ENCODE measurements at places on chromosomes 13 and 19.

DNA sequence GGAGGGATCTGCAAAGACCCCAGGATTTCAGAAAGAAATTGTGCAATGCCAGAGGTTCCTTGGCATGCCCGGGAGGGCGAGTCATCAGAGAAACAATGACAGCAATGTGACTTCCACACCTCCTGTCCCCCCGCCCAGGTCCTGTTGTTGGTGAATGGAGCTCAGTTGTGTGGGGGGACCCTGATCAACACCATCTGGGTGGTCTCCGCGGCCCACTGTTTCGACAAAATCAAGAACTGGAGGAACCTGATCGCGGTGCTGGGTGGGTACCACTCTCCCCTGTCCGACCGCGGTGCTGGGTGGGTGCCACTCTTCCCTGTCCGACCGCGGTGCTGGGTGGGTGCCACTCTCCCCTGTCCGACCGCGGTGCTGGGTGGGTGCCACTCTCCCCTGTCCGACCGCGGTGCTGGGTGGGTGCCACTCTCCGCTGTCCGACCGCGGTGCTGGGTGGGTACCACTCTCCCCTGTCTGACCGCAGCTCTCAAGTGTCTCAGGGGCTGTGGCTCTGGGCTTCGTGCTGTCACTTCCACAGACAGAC lies 5.2 kb upstream of the F10 start:
- DNase-seq: no peak

DNA sequence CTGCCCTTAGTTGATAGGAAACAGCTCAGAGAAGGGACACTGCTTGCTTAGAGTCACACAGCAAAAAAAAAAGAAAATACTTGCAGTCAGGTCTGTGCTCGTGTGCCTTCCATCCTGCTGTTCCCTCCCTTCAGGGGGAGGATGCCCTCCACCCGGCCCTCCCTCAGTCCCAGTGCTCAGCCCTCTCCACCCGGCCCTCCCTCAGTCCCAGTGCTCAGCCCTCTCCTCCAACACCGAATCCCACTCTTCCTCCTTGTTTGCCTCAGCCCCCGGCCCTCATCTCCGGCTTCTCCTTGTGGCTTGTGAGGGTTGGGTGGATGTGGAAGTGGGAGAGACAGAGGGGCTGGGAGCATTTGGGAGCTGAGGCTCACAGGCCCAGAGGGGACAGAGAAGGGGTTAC lies 5.8 kb downstream of the TFPT start:
- no peak for DNase-seq

DNA sequence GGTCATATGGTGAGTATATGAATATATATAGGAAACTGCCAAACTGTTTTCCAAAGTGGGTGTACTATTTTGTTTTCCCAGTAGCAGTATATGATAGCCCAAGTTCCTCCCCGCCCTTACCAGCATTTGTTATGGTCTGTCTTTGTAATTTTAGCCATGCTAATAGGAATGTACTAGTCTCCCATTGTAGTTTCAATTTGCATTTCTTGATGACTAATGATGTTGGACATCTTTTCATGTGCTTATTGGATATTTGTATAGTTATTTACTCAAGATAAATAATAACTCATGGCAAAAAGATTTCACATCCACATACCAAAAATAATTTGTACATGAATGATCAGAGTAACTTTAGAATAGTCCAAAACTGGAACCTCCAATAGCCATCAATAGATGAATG lies 75.3 kb upstream of the SERP2 start:
- DNase-seq: no peak

DNA sequence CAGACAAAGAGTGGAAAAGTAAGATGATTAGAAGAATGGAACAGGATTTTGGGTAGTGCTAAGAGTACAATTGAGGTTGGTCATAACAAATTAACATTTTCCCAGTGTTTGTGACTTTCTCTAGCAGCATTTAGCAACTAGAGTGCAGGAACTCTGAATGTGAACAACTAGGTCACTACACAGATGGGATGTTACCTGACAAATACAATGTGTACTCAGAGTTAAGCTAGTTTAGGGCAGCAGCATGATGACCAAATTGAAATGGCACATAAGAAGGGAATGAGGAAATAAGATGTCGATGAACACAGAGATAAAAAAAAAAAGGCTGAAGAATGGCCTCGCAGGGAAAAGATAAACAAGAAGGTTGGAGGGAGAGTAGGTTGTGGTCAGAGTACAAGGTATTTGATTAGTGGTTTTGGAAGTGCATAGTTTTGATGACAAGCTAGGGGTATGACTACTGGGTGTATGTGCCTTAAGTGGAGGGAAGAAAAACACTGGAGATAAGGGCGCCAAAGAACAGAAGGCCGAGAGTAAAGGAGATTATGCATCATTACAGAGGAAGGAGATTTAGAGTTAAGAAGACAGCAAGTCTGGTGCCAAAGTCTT lies 381.1 kb downstream of the FGF14 start:
- DNase-seq: no peak

DNA sequence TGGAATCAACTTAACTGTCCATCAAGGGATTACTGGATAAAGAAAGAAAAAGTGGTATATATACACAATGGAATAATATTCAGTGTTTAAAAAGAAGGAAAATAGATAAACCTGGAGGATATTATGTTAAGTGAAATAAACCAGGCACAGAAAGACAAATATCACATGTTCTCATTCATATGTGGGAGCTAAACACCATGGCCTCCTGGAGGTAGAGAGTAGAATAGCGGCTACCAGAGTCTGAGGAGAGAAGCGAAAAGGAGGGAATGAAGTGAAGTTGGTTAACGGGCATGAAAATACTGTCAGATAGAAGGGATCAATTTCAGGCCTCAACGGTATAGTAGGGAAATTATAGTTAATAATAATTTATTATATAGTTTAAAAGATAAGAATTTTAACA lies 147.5 kb upstream of the OBI1 start:
- DNase-seq: no peak

DNA sequence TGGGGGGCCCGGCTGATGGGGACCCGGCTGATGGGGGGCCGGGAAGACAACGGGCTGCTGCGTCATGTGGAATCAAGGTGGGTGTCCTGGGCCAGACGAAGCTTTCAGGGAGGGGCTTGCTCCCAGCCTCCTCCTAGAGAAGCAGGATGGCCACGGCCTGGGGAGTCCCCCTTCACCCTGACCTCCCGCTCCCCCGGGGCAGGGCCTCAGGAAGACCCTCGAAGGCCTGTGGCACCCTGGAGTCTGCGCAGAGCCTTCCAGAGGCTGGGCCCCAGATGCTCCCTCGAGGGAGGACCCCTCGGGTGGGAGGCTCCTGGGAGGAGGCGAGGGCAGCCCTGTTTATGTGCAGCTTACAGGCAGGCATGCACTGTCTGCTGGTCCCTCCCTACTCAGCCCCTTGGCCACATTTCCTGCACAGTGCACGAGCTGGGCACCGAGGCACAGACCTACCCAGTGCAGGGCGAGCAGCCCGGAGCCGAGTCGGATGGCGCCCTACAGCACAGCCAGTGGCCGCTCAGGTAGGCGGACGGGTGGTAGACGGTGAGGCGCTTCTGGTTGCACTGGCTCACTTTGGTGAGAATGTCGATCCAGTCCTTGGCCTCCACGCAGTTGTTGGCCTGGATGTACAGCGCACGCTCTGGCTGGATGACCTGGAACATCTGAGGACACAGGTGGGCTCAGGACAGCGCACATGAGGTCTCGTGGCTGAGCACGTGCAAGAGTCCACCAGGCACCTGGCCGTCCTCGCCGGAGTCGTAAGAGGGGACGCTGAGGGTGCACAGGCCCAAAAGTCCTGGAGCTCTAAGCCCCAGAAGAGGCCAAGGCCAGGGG lies 22.4 kb upstream of the C13orf46 start:
- no peak for DNase-seq

GRCh38 chr13:50519866-50520265 lies 323.6 kb downstream of the DLEU7 start:
- no peak for DNase-seq

- DNase-seq: no peak
Measured at GRCh38 chr19:13275016-13275722, 125.0 kb downstream of the IER2 start.

All from activated CD8-positive, alpha-beta memory T cell treated with anti-CD3 and anti-CD28 coated beads for 1 hour (primary cell).